ENCODE measurements at places on chromosomes 5 and 9. TPM values are rescaled to one million over a fixed set of nuclear protein-coding genes. Genes with fewer than 3 reads are reported as not detected.

The PGM5 gene
- 44.2 TPM for total RNA-seq

The ISL1 gene
- total RNA-seq = not detected

The LAMC3 gene
- total RNA-seq = 0.30 TPM

The PCDHB14 gene
- total RNA-seq = 0.59 TPM

The TLX3 gene
- not detected for total RNA-seq

The GIN1 gene
- 4.1 TPM for total RNA-seq

The TMEM171 gene
- total RNA-seq = 5.1 TPM

Measured in smooth muscle cell of the coronary artery (primary cell).